ENCODE measurements at places on chromosomes 5 and 9. TPM values are rescaled to one million over a fixed set of nuclear protein-coding genes. Genes with fewer than 3 reads are reported as not detected.

DNA sequence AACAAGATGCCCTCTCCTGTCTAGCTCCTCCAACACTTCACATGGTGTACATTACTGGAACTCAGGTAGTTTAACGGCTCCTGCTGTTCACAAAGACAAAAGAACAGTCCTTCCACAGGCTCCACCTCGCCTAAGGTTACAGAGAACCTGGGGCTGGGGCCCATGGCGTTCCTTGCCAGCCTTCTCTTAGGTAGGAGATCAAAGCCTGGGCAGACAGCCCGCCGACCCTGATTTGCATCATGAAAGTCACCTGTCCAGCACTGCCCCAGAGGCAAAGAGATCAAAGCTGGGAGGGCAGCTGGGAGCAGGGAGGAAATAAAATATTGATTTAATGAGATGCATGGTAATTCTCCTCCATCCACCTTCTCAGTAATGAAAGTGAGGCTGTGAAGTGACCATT, 115.0 kb upstream of the SLIT3 start:
- H3K27ac ChIP-seq = no peak overlapping the region
- no peaks in the 10 kb centered on the region for H3K4me1 ChIP-seq
- peaks cover 42% of the 10 kb centered on the region for H3K27me3 ChIP-seq
- DNase-seq = no peak
- H3K36me3 ChIP-seq = no peaks in the 10 kb centered on the region

GRCh38 chr5:139377226-139377625, 5.9 kb downstream of the SLC23A1 start:
- no peaks in the 10 kb centered on the region for H3K36me3 ChIP-seq
- DNase-seq = no peak
- H3K27me3 ChIP-seq = no peaks in the 10 kb centered on the region
- no peak overlapping the region for H3K4me3 ChIP-seq
- H3K4me1 ChIP-seq = peaks cover 25% of the 10 kb centered on the region
- no peak overlapping the region for H3K27ac ChIP-seq

GRCh38 chr9:87606841-87607521, 109.3 kb downstream of the DAPK1 start:
- no peaks in the 10 kb centered on the region for H3K36me3 ChIP-seq
- peaks cover 60% of the 10 kb centered on the region for H3K27me3 ChIP-seq
- no peaks in the 10 kb centered on the region for H3K4me1 ChIP-seq
- H3K27ac ChIP-seq = no peak overlapping the region
- no peak for DNase-seq

ATOX1 gene
- 122 TPM for total RNA-seq

OR2Y1 gene
- not detected for total RNA-seq

TEX48 gene
- total RNA-seq = not detected

ZNF483 gene
- 3.0 TPM for total RNA-seq
